Activated T-cell treated with anti-CD3 and anti-CD28 coated beads, Interleukin-2, amount 50 U/mL, for 1 hour (primary cell): ENCODE measurements at places on chromosomes 12 and 14.

DNA sequence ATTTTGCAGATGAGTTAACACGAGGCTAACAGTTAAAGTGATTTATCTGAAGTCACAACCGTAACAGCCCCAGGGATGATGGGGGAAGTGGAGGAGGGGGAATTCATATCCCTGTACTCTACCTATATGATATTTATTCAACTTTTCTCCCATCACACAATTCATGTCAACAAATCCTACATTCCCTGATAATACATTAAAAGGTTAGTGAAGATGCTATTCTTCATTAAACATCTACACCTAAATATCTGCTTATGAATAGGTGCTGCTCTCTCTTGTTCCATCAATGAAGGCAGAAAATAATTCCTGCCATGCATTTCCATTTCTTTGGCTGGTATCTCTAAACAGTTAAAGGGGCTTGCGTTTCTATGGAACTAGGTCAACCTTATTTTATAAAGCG, 6.8 kb downstream of the YBX3 start:
- no peak for DNase-seq

DNA sequence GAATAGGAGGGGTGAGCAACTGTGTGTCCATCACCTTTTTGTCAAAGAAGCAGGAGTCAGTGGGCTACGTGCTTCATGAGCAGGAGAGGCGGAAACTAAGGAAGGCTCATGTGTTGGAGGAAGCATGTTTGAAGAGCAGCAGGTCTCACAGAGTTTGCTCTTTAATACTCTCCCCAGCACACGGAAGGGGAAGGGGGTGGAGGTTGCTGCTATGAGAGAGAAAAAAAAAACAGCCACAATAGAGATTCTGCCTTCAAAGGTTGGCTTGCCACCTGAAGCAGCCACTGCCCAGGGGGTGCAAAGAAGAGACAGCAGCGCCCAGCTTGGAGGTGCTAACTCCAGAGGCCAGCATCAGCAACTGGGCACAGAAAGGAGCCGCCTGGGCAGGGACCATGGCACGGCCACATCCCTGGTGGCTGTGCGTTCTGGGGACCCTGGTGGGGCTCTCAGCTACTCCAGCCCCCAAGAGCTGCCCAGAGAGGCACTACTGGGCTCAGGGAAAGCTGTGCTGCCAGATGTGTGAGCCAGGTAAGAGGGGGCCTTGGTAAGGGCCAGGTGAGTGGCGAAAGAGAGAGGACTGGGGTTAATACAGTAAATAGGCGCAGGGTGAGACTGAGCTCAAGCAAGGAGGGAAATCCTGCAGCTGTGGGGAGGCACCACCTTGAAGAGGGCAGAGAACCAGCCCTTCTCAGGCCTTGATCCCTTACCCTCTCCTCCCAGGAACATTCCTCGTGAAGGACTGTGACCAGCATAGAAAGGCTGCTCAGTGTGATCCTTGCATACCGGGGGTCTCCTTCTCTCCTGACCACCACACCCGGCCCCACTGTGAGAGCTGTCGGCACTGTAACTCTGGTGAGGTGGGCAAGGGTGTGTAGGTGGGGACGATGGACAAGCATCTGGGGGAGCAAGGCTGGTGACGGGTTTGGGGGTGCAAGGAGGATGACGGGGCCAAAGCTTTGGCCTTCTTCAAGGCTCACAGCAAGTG, at the start of gene CD27:
CD27 (plus strand) TSS at position 252 of the 985 bp plus-strand sequence; CDS start at position 393, 141 bp downstream.
- DNase-seq = peak; percentile 45

- DNase-seq = no peak
These were observed 96.3 kb upstream of the BBS10 start for GRCh38 chr12:76444408-76444984.

DNA sequence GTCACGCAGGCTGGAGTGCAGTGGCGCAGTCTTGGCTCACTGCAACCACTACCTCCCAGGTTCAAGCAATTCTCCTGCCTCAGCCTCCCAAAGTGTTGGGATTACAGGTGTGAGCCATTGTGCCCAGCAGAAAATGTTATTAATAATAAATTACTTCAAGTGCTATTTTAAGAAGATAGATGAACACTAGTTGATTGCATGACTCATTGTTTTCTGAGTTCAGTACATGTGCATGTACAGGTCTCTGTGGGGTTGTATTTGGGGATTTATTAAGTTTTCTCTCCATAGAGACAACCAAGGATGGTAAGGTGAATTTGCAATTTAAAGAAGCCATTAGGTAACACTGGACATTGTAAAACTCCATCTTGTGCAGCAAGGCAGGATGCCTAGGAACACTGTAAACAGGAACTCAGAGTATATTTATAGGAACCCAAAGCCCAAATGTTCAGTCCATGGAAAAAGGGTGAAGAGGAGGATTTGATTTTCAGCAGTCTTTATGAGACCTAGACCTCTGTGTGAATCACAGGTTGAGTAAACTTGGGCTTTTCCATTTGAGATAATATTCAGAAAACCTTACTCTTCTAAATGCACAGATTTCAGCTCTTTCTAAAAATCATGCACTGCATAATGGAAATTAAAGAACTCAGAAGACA, 49.3 kb upstream of the TMPO start:
- no peak for DNase-seq

GRCh38 chr12:57815177-57816000, 3.1 kb downstream of the AVIL start:
- no peak for DNase-seq

- DNase-seq = no peak
These were observed 6.1 kb upstream of the CNIH1 start for GRCh38 chr14:54447231-54447692.
